ENCODE measurements at places on chromosomes 1 and 21.

- DNase-seq = no peak
Measured at GRCh38 chr1:62336995-62337705, 17.9 kb upstream of the KANK4 start.

GRCh38 chr1:110610084-110610483, 3.9 kb upstream of the KCNA2 start:
- no peak for DNase-seq

GRCh38 chr1:8096105-8097011, 70.2 kb upstream of the ERRFI1 start:
- no peak for DNase-seq

GRCh38 chr1:177448036-177448615, 277.4 kb downstream of the BRINP2 start:
- DNase-seq = no peak

GRCh38 chr1:43968348-43968948, 1.4 kb upstream of the DPH2 start:
- DNase-seq = no peak

DNA sequence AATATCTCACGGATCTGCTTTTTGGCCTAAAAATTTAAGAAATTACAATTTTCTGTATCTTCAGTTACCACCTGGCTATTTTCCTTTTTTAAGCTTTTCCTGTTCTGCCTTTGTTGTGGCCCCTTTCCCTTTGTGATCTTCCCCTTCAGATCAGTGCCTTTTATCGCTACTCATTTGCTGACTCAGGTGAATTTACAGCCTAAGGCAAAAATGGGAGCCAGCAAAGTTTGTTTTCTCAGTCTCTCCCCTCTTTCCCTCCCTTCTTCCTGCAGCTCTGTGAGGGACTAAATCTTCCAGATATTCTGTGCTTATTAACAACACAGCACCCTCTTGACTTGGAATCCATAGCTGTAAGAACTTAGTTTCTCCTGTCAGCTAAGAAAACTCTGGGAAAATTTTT, 5.3 kb upstream of the PRRC2C start:
- DNase-seq = no peak
